ENCODE measurements at places on chromosomes 6 and 20. TPM values are rescaled to one million over a fixed set of nuclear protein-coding genes. Genes with fewer than 3 reads are reported as not detected.
A peak's percentile ranks its signal among the peaks of the same experiment; 100 is the strongest.

- DNase-seq, result no peak
Measured at GRCh38 chr6:149122850-149123821, 194.4 kb upstream of the TAB2 start.

DNA sequence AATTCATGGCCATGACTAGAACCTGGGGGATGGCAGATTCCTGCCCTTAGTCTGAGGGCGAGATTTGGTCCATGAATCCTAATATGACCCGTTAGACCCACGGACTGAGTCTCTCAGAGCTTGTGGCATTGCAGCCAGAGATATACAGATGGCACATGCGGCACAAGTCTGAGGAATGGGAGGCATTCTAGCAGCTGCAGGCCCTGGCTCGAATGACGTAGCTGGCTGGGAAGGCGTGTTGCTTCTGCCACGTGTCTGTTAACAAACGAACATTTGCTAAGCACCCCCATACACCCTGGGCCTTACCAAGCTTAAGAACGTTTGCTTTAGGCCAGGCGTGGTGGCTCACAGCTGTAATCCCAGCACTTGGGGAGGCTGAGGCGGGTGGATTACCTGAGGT lies 68.0 kb downstream of the CD164 start:
- peak; percentile 50 for DNase-seq

The PSORS1C2 gene
- polyA plus RNA-seq, result not detected

DNA sequence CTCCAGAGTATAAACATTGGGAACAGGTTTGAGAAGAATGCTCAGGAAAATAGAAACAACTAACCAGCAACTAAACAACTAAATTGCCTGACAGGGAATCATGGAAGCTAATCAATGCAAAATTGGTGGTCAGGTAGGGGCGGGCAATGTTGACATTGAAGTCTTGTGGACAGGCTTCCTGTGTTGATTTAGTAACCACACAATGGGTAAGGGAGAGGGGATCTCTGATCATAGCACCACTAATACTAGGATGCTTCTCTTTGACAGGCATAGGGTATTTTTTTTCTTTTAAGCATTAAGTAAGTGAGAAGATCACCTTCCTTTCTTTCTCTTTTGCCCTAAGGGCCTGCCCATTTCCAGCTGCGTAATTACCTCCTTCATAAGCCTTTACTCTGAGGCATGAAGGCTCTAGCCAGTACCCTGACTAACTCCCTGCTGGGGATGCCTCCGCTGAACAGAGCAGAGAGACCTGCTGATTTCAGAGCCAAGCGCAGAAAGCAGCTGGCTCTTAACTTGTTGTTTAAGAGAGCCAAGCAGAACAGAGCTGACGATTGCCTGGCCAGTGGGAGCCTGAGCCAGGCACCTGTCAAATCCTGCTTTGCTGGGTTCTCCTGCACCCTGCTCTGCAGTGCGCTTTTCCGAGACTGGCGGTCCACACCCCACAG lies 118.7 kb downstream of the BMP2 start:
- peak; percentile 29 for DNase-seq

- DNase-seq, result no peak
Measured at GRCh38 chr6:125066964-125067363, 86.6 kb upstream of the TPD52L1 start.

The FRMD1 gene
- 0.19 TPM for polyA plus RNA-seq

DNA sequence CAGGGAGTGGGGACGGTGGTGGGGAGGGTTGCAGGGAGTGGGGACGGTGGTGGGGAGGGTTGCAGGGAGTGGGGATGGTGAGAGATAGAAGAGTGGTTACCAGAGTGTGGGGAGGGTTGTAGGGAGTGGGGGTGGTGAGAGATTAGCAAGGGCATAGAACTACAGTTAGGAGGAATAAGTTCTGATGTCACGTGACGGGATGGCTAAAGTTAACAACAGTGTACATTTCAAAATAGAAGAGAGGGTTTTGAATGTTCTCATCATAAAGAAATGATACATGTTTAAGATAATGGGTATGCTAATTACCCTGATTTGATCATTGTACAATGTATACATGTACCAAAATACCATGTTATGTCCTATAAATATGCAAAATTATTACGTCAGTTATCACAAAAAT lies 57.6 kb upstream of the FRMD1 start:
- DNase-seq, result no peak

The CRISP2 gene
- polyA plus RNA-seq, result not detected

The NUS1 gene
- 20.8 TPM for polyA plus RNA-seq

The SLC22A3 gene
- 12.9 TPM for polyA plus RNA-seq

The MPIG6B gene
- polyA plus RNA-seq, result 0.63 TPM

DNA sequence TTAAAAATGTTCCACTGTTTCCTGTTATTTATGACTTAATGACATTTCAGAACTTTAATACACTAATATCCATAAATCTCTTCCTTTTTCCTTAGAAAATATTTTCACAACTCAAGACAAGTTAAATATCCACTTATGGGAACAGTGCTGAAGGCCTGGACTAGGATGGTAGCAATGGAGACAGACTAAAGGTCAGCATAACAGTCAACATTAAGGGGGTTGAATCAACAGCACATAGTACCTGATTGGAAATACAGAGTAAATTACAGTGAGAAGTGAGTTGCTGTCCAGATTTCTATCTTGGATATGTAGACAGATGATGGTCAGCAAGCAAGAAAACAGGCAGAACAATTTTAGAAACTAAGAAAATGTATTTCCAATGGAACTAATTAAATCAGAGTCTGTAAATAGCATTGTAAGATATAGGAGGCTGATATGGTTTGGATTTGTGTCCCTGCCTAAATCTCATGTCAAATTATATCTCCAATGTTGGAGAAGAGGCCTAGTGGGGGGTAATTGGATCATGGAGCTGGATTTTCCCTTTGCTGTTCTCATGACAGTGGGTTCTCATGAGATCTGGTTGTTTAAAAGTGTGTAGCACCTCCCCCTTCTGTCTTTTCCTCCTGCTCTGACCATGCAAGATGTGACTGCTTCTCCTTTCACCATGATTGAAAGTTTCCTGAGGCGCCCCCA lies 682.7 kb downstream of the MAFB start:
- DNase-seq, result no peak

- no peak for DNase-seq
Measured at GRCh38 chr6:117668736-117669135, 6.5 kb upstream of the NUS1 start.

The HAO1 gene
- not detected for polyA plus RNA-seq

GRCh38 chr20:62063315-62063980 lies 2.2 kb downstream of the TAF4 start:
- peak; percentile 27 for DNase-seq

DNA sequence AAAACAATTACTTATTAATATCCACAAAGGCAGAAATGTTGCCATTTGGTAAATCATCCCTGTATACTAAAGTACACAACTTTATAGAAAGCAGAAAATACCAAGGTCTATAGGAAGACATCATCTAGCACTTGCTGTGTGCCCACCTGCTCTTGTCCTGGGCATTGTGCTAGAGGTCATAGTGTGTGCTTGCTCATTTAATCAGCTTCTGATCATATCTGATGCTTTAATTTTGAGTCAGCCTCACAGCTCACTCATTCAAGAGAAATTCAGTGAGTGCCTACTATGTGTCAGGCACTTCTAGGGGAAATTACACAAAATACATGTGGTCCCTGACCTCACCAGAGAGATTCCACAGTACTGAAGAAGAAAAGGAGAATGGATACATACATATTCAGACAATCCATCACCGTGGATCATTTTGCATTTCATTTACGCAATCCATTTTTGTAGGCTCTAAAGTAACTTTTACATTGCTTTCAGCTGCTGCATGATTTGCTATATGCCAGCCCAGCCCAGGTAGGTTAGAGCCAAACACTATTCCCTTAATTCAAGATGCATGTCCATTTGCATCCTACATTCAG lies 167.9 kb upstream of the MCHR2 start:
- DNase-seq, result no peak

DNA sequence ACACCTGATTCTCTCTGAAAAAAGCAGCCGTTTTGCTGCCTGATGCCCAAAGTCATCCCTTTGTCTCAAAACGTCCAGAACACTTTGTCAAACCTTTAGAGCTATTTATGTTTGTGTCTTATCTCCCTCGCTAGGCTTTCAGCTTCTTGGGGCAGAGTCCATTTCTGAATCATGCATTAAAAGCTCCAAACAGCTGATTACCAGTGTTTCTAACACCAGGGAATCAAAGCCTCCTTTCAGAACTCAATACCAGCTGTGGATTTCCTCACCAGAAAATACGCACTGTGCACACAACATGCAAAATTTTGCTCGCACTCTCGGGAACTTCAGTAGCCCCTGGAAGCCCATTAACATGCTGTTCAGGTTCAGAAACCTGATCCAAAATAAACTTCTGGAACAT lies 333.3 kb downstream of the HACE1 start:
- peak; percentile 35 for DNase-seq

The TGM3 gene
- 0.15 TPM for polyA plus RNA-seq

The CAGE1 gene
- polyA plus RNA-seq, result 0.14 TPM

GRCh38 chr20:40470445-40471260 lies 218.4 kb downstream of the MAFB start:
- DNase-seq, result peak; percentile 36

The LYRM4 gene
- 26.1 TPM for polyA plus RNA-seq

GRCh38 chr20:37348792-37349516 lies 3.0 kb downstream of the SRC start:
- DNase-seq, result no peak

GRCh38 chr20:2357114-2357513 lies 23.6 kb upstream of the TGM6 start:
- DNase-seq, result no peak

GRCh38 chr6:149935668-149936067 lies 6.1 kb upstream of the ULBP2 start:
- DNase-seq, result no peak

The FOXA2 gene
- not detected for polyA plus RNA-seq

The MAN1A1 gene
- polyA plus RNA-seq, result 38.6 TPM

DNA sequence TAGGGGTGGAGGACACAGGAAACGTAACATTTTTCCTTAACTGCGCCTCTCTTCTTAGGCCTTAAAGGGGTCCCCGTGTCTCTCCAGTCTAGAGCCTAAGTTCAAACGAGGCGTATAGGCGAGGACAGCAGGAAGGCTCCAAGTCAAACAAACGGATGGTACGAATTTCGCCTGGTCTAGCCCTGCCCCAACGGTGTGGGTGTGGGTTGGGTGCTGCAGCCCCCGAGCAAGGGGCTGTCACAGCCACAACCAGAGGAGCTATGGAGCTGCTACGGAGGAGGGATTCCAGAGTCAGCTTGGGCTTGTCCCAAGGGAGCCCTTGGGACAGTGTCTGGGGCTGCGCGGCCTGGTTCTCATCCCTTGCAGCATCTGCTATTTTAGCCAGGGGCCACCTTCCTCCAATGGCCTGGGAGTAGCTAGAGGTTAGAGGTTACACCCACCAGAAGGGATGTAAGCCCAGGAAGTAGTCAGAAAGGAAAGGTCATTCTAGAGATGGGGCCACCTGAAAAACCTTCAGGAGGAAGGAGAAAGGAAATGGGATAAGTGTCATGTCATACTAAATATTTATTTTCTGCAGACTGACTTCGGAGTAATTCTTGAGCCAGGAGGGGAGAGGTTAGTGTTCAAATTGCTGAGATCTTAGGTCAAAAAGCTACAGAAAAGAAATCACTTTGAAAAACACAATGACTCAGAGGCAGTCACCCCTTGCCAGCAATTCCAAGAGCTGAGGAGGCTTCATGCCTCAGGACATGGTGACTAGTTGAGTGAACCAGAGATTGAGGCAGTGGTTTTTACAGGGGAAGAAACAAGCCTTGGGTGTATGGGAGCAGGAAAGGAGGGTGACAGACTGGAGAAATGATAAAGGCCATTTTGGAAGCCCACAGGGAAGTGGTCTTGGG lies 21.7 kb downstream of the VPS52 start:
- no peak for DNase-seq

The ARFGEF3 gene
- polyA plus RNA-seq, result 1.9 TPM

GRCh38 chr20:14360416-14360815 lies 23.0 kb upstream of the FLRT3 start:
- no peak for DNase-seq

GRCh38 chr20:37988306-37988954 lies 44.8 kb downstream of the TTI1 start:
- no peak for DNase-seq

The TENT5A gene
- 9.9 TPM for polyA plus RNA-seq

DNA sequence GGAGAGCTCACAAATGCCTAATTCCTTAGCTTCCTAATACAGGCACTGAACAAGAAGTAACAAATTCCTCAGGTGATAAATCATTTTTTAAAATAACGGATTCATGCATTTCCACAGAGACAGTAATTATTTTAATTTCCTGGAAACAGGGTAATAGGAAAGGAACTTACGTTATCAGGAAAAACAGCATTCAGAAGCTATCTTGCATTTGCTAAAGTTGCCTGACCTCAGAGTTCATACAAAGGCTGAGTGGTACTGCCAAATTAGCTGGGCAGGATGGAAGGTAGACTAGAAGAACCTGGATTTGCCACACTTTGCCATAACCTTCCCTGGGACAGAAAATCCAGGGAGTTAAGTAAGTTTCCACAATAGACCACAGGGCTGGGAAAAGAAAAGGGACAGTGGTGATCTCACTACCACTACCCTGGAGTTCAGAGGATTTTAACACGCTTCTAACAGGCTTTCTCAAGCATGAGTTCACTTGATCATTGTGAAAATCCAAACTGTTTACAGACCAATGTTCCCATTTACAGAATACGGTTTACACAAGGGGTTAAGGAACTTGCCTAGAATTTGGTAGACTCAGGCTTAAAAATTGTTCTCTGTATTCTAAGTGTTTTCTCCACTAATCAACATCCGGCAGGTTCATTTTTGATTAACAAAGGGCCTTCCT lies 57.0 kb downstream of the KIF13A start:
- no peak for DNase-seq

The ANKRD66 gene
- 1.5 TPM for polyA plus RNA-seq

The PRPF6 gene
- 54.2 TPM for polyA plus RNA-seq

The TINAG gene
- polyA plus RNA-seq, result not detected

- DNase-seq, result no peak
Measured at GRCh38 chr6:121205569-121205968, 128.7 kb downstream of the TBC1D32 start.

- no peak for DNase-seq
Measured at GRCh38 chr20:38975539-38976120, 13.5 kb downstream of the DHX35 start.

The WFDC12 gene
- polyA plus RNA-seq, result not detected

The TDRD6 gene
- 1.2 TPM for polyA plus RNA-seq

DNA sequence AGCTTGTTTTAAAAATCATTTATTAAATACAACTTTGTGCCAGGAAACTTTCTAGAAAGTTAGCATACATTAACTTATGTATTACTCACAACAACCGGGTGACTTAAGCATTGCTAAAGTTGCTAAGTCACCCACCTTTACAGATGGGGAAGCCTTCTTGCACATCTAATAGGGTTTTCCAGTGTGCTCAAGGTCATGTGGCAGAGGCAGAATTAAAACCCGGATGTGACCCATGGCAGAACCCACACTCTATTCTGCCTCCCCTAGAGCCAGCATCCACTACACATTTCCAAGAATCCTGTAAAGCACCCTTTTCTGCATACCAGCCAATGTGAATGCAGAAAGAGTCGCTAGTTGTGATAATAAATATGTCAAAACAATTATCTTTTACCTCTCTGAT lies 13.4 kb downstream of the LINC00237 start:
- DNase-seq, result no peak

- no peak for DNase-seq
Measured at GRCh38 chr6:7381092-7381491, 8.4 kb downstream of the CAGE1 start.

The NKX2-2 gene
- not detected for polyA plus RNA-seq

GRCh38 chr6:34851361-34851760 lies 36.5 kb downstream of the TAF11 start:
- DNase-seq, result no peak

- DNase-seq, result no peak
Measured at GRCh38 chr6:122753688-122754056, 25.8 kb upstream of the FABP7 start.

- no peak for DNase-seq
Measured at GRCh38 chr6:55449225-55449624, 122.0 kb downstream of the GFRAL start.

All from muscle of back (tissue), 13 donors.